ENCODE measurements at places on chromosomes 3 and 15. TPM values are rescaled to one million over a fixed set of nuclear protein-coding genes. Genes with fewer than 3 reads are reported as not detected.

CD86 gene
- total RNA-seq = 0.52 TPM

CNTN4 gene
- not detected for total RNA-seq

NRROS gene
- 24.2 TPM for total RNA-seq

GRK7 gene
- total RNA-seq = 0.07 TPM

HIGD2B gene
- 0.27 TPM for total RNA-seq

OIP5 gene
- 13.6 TPM for total RNA-seq

PLCH1 gene
- 0.32 TPM for total RNA-seq

NR2C2 gene
- total RNA-seq = 47.4 TPM

RNU5B-1 gene
- total RNA-seq = not detected
